Activated gamma-delta T cell treated with Interleukin-2 at 50 U/mL for 16 hours (primary cell): ENCODE measurements at places on chromosomes 16 and 17.

DNA sequence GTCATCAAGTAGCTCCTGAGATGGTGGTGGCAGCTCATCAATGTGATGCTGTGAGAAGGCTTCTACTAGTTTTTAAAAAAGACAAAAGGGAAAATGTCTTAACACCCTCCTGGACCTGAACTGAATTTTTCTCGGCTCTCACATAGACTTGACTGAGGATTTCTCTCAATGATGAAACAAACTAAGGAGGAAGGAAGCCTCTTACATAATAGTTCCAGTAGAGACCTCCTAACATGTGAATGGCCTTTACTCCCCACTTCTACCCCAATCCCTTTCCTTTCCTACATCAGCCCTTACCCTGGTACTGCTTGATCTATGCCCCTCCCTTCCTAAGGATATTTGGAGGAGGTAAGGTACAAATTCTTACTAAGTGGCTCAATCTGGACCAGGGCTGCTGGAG, 54.8 kb upstream of the MTMR4 start:
- no peak for DNase-seq

- DNase-seq: no peak
Measured at GRCh38 chr16:48138543-48138942, 17.2 kb downstream of the ABCC12 start.

- peak; percentile 44 for DNase-seq
Measured at GRCh38 chr17:57256708-57257112, 387 bp downstream of the MSI2 start.

- peak; percentile 83 for DNase-seq
Measured at GRCh38 chr17:17663160-17664063, 17.8 kb upstream of the RAI1 start.

DNA sequence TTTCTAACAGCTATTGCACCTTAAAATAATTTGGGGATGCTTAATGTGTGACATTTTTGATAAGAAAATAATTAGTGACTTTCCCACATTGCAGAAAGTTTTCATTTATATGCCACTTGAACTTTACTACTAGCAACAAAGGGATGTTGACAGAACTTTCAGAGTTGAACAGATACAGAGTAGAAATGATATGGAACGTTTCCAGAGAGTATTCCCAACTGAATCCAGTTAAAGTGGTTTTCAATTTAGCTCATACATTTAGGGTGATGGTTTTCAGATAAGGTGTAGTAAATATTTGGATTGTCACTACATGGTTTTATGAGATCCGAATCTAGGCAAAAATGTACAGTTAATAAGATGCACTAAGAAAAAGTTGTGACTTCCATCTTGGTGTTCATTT, 17.3 kb downstream of the MAP2K4 start:
- no peak for DNase-seq

DNA sequence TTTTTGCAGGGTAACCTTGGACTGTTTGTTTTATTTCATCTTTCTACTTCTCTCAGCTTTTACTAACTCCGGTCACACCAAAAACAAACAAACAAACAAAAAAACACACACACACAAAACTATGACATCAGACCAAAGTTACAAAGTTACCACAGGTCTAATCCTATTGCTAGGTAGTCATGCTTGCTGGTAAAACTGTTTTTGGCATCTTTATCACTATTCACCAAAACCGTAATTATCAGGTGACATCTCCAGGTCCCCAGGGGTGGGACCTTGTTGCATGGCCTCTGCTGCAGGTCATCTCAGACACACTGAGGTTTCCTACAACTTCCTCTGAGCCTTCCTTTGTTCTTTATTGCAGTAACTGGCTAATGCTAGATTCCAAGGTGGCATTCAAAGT, 162.3 kb downstream of the ABCA8 start:
- no peak for DNase-seq

DNA sequence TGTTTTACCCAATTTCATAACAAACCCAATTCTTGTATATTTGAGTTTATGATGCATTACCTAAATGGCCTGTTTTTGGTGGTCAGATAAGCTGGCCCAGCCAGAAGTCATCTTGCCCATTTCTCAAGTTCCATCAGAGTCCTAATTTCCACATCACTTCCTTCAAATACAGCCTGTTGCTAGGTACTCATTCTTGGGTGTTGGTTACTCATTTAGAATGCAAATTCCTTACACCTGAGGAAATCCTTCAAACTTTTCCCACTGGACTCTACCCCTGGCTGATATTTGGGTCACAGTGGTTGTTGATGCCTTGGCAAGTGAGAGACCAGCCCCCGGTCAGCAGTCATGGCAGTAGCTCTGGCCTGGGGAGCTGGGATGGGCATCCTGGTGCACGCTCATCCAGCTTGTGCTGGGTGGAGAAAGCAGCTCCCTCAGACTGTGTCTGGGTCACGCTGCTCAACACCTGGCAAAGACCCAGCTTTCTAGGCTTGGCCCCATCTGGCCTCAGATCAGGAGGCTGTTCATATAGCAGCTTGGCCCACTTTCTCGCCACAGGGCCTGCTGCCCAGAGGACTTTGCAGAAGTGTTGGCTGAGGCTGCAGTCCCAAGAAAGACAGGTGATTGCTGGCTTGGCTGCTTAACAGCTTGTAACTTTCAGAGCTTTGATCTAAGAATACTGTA, 25.8 kb downstream of the WSB1 start:
- DNase-seq: no peak

- DNase-seq: no peak
Measured at GRCh38 chr16:81891736-81892364, 112.8 kb downstream of the PLCG2 start.

DNA sequence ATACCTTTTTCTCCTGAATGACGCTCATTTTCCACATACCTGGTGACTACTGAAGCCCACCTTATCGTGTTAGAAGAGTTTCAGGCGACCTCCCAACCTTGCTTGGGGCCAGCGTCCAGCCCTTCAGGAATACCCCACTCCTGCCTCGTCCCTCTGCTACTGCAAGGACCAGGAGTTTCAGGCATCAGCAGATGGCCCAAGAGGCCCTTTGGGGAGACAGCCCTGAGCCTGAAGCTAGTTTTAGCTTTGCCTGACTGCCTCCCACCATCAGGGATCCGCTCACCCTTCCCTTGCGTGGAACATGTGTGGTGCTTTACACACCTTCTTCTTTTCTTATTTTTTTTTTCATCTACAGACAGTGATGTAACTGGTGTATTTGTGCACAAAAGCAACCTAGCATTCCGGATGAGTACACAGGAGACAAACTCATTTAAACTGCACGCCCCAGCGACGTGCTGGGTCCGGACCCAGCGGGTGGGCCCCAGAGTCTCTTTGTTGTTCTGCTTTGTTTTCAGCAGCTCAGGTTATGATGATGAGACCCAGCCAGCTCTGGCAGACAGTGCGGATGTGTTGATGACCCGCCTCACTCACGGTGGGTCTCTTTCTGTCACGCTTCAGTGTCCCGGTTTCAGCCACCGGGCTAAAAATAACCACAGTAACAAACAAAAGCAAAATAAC, 242.4 kb downstream of the C16orf95 start:
- DNase-seq: no peak

DNA sequence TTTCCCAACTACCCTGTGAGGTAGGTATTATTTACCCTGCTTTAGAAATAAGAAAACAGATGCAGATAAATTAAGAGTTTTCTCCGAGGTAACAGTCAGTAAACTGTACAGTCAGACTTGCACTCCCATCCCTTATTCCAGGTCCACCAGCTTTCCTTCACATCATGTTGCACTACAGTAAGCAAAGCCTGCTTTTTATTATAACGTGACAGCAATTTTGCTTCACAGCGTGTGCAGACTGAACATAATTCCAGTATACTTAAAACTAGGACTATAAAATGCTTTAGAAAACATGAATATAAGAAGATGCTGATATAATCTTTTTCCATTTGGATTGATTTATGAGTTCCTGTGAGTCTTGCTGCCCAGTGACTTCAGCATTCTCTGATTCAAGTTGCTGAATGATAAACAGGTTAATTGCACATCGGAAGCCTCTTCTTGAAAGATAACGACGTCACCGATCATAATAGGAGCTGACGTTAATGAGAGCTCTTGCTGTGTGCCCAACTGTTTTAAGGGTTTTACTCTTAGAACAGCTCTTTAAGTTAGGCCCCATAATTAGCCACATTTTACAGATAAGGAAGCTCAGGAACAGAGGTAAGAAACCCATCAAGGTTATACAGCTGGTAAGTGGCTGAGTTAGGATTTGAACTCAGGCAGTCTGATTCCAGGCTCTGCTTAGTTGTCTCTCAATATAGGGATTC, 1.4 kb downstream of the LIG3 start:
- DNase-seq: no peak

DNA sequence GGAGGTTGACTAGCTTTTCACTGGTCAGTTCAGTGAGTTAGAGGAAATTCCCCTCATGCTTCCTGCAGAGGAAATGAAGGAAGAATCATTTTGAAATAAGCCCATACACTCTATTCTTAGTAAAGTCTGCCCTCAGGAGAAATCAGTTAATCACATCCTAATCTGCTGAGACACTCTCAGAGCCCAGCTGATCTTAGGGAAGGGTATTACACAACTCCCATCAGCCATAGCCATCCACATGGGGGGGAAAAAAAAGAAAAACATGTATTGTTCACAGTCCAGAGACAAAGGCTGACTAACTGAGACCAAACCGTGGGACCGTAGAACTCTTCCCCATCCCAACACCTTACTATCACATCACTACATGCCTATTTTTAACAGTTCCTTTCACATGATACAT, 722.3 kb downstream of the CDH8 start:
- no peak for DNase-seq

GRCh38 chr16:11435576-11435975, 90.3 kb downstream of the RMI2 start:
- DNase-seq: no peak

- no peak for DNase-seq
Measured at GRCh38 chr16:1466968-1467521, 7.8 kb downstream of the CLCN7 start.

DNA sequence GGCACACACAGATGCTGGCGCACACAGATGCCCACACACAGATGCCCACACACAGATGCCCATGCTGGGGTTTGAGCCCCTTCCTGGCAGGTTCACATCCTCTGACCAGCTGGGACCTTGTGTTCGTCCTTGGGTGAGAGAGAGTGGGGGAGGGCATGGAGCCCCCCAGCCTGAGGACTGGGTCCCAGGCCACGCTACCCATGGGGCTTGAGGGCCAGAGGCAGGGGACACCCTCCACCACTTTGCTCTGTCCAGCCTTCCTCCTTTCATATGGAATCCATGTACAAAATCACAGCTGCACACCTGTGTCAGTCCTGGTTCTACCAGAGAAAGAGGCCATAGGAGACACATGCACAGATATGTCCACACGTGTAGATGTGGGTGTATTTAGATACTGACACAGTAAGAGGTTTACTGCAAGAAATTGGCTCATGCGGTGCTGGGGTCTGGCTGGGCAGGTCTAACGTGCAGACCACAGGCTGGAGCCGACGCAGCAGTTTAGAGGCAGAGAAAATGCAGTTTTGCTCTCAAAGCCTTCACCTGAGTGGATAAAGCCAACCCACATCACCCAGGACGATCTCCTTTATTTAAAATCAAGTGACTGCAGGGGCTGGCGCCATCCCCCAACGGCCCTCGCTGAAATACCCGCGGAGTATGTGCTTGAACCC, 10.8 kb downstream of the SLC22A31 start:
- DNase-seq: no peak

GRCh38 chr16:89498839-89499238, 8.5 kb upstream of the ANKRD11 start:
- DNase-seq: no peak

DNA sequence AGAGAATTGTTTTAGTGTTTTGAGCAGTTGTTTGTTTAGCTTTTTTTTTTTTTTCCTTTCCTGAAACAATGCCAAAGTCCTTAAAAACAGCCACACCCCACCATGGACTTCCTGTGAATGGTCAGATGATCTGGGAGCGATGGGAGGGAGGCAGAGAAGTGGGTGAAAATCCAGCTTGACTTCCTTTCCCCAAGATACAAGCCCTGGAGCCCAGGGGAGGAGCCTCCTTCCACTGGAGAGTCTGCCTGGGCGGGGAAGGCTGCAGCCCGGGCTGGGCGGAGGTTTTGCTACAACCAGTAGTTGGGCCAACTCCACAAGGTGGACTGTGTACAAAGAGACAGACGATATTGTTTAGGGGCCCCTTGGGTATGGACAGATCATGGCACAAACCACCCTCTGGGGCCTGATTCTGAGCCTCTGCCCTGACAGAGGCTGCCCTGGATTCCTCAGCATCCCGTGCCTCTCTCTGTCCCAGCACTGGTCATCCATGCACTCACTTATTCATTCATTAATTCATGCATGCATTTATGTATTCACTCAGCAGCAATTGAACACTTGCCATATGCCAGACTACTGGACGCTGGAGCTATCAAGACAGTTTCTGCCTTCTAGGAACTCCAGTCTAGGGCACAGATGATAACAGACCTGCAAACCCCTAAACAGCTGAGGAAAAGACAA, 29.8 kb downstream of the WSB1 start:
- no peak for DNase-seq

- DNase-seq: no peak
Measured at GRCh38 chr16:65260746-65261145, 138.9 kb upstream of the CDH11 start.
